ENCODE measurements at places on chromosomes 16 and 17.

GRCh38 chr16:2211923-2212347 is 1.3 kb upstream of the BRICD5 start:
- no peak for DNase-seq

DNA sequence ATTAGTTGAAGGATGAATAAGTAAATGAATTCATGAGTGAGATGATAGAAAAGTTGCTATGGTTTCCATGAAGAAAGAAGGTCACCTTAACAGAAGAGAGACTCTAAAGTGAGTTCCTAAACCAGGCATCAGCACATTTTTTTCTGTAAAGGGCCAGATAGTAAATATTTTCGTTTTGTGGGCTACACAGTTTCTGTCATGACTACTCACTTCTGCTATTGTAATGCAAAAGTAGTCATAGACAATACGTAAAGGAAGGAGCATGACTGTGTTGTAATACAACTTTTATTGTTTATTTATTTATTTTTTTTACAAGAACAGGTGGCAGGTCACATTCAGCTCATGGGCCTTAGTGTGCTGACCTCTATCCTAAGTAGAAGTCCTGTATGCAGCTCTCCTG is 426.1 kb upstream of the DYNLRB2 start:
- no peak for DNase-seq

GRCh38 chr16:21169249-21169981 is 10.9 kb downstream of the LDAF1 start:
- no peak for DNase-seq

DNA sequence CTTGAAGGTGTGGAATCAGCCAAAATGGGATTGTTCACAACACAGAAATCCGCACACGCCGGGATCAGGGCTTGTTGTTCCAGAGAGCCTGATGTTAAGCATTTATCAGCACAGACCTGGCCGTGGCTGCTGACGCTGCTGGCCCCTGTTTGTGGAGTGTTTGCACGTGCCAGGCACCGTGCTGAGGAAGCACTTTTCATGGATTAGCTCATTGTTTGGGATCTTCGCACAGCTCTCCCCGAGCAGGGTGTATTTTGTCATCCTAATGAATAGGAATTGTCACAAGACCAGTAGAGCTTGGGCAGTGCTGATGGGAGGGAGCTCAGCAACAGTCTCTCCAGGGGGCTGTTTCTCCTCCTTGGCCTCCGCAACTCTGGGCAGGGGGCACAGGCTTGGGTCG is 160.4 kb upstream of the PLCG2 start:
- DNase-seq = no peak

DNA sequence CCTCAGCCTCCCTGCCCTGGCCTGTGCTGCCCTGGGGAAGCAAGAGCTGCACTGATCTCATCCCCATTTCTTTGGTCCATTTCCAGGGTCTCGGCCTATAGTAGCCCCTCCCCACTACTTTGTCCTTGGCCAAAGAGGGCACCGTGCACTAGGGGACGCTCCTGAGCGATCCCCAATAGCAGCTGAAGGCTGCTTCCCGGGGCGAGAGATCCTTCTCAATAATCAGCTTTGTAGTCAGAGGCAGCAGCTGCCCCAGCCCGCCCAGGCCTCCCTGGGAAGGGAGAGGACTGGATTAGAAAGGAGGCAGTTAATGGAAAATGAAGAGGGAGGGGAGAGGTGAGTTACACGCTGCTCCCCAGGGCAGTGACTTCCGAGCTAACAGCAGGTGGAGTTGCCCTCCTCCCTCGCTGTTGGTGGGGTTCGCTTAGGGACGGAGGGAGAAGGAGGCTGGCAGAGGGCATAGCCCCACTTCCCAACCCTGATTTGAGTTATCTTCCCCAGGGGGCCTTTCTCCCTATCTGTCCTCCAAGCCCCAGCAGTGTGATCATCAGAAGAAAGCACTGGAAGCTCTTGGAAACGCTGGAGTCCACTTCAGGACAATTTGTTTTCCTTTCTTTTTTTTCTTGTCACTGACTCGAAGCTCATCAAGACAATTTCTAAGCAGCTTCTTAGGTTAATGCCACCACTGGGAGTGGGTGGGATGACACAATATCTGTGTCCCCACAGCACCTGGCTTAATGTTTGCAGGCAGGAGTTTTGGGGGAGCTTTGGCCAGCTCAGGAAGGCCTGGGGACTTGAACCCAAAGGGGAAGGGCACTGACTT is 2.6 kb downstream of the MXRA7 start:
- DNase-seq = no peak

GRCh38 chr16:58160855-58161254 is 31.7 kb upstream of the CFAP20 start:
- no peak for DNase-seq

DNA sequence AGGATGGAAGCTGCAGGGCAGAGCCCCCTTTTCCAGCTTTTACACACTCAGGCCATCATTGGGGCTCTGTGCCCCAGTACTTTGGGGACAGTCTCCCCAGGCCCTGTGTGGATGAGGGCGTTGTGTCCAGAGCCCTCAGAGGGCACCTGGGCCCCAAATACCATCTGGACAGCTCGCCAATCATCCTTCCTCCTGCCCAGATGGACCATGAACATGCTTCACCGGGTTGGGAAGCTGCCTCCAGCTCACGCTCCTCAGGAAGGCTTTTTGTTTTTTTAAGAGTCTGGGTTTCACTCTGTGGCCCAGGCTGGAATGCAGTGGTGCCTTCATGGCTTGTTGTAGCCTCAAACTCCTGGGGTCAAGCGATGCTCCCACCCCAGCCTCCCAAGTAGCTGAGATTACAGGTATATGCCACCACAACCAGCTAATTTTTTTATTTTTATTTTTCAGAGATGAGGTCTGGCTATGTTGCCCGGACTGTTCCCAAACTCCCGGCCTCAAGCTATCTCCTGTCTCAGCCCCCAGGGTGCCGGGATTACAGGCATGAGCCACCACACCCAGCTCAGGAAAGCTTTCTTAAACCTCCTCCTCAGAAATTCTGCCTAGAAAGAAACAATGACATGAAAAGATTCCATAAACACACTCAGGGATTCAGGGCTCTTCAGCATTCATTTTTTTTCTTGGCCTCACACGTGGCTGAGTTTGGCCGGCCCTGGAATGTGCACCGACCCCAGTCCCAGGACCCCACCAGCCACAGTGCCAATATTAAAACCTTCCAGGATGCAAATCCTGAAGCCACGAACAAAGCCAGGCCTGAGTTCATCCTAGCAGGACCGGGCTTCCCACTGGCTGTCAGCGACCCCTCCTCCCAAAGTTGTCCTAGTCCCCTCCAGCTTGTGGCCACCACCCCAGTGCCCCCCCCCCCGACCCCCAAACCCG is 27.4 kb upstream of the ZNF423 start:
- no peak for DNase-seq

DNA sequence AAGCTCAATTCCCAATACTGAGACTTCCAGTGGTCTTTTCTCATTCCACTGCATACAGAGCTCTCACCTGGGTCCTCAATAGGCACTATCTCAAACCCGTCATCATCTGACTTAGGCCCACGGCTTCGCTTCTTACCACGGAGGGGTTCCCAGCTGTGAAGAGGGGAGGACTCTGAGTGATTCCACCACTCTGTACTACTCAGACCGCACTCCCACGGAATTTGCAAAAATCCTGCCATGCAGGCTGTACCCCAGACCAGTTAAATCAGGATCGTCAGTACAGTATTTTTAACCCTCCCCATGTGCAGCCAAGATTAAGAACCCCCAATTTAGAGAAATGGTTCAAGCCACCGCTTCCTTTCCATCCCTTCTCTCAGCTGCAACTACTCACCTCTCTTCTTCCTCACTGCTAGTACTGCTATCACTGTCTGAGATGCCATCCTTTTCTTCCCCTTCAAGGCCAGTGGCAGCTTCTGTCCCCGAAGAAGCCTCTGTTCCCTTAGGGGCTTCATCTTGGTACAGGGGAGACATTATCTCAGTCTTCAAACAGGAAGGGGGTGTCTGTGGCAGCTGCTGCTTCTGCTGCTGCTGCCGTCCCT is 6.2 kb upstream of the PSMC5 start:
- no peak for DNase-seq

GRCh38 chr16:72427783-72428331 is 255.9 kb upstream of the PMFBP1 start:
- no peak for DNase-seq

GRCh38 chr17:21378553-21378952 is 2.4 kb downstream of the KCNJ12 start:
- no peak for DNase-seq

GRCh38 chr17:71084219-71084618 is 914.9 kb downstream of the KCNJ2 start:
- peak; percentile 32 for DNase-seq

DNA sequence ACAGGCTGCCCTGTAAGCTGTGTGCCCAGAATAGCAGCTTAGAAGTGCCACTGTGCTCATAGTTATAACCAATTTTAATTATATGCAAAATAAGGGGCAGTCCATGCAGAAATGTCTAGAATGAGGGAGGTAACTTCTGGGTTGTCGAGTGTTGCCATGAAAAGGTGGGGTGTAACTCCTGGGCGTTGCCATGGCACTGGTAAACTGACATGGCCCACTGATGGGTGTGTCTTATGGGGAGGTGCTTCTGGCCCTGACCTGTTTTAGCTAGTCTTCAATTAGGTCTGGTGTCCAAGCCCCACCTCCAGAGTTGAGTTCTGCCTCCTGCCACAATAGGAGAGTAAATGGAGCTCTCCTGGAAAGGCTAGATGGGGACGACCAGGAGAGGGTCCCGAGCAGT is 120.6 kb downstream of the SALL1 start:
- no peak for DNase-seq

- peak; percentile 49 for DNase-seq
Observed at GRCh38 chr17:63774969-63775265, 947 bp downstream of the DDX42 start.

DNA sequence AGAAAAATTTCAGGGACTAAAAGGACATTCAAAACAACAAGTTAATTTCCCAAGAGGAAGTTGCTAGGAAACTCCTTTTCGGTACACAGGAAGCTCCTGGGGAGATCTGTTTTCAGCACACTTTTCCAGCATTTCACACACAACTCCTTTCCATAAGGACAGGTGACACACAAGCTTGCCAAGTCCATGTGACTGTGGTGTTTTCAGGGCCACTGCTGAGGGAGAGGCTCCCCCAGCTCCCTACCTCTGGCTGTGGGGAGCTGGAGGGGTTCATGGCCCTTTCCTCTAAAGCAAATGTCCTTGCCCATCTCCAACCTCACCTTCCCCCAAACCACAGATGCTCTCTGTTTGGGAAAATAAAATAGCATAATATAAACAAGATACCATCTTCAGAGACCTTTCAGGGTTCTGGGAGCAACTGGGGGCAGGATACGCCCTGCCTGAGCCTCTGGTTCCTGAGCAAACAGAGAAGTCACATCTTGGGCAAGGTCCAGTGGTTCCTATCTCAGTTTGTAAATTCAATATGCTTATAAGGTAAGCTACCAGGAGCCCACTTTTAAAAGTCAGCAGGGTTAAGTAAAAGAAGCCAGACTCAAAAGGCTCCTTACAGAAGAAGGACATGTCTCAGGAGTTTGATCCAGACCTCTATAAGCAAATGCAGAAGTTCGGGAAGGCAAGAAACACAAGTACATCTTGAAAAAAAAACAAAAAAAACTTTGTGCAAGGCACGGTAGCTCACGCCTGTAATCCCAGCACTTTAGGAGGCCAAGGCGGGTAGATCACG is 3.0 kb downstream of the PDZD9 start:
- no peak for DNase-seq

- no peak for DNase-seq
Observed at GRCh38 chr17:65541453-65541852, 20.0 kb downstream of the AXIN2 start.

- no peak for DNase-seq
Observed at GRCh38 chr16:86092586-86093480, 193.9 kb downstream of the IRF8 start.

GRCh38 chr17:35931794-35932425 is 1.3 kb upstream of the RDM1 start:
- no peak for DNase-seq

GRCh38 chr17:82590881-82591539 is 57.2 kb downstream of the WDR45B start:
- DNase-seq = no peak

- no peak for DNase-seq
Observed at GRCh38 chr17:965311-965989, 14.1 kb downstream of the NXN start.

DNA sequence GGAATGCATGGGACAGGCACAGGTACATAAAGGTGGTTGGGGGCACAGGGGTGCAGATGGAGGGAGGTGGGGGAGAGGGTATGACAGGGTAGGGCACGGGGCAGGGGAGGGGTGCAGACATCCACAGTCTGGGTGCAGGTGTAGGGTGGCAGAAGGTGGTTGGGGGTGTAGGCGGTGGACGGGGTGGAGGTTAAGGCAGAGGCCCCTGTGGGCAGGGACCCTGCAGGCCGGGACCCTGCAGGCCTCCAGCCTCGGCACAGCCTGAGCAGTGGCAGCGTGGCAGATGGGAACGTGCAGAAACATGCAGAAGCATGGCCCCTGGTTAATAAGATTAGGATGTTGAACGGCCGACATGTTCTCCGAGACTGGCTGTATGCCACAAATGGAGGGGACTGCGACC is 115.2 kb downstream of the RBFOX3 start:
- no peak for DNase-seq

DNA sequence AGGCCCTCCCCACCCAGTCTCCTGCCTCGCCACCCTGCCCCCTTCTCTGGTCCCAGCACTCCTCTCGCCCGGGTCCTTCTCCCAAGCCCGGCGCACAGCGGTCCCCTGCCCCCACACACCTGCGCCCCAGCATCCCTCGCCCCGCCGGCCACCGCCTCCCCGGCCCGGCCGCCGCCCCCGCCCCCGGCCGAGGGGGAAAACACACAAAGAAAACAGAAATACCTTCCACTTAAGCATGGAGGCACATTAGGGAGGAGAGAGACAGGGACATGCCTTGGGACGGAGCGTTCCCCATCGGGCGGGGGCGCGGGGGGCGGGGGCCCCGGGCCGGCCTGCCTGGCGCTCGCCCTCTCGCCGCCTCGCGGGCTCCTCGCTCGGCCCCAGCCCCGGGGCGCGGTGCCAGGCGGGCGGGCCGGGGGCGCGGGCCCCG is 326 bp downstream of the SRCIN1 start:
- DNase-seq = no peak

GRCh38 chr17:2449486-2449885 is 48.6 kb upstream of the MNT start:
- peak; percentile 12 for DNase-seq

- DNase-seq = no peak
Observed at GRCh38 chr16:17244872-17245551, 225.7 kb downstream of the XYLT1 start.

DNA sequence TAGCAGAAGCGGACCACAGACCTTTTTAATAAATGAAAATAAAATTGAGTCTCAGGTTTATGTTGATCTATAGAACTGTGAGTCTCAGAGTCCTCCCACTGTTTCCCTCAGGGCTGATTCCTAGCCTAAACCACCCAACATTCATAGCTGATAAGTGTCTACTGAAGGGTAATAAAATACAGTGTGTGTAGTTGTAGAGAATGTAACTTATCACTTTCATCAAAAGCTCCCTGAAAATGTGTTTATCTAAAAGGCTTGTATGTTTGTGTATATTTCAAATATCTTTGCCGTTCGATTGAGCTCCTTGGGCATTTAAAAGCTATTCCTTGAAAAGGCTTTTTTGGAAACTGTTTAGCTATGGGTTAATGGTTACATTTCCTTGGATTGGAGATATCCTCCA is 740.3 kb upstream of the SOX9 start:
- no peak for DNase-seq

- no peak for DNase-seq
Observed at GRCh38 chr16:28053461-28053860, 10.1 kb downstream of the GSG1L start.

GRCh38 chr16:17832738-17833137 is 362.0 kb upstream of the XYLT1 start:
- no peak for DNase-seq
